Fibroblast of skin of left quadriceps (primary cell): ENCODE measurements at places on chromosomes 11 and 22.

- no peak for DNase-seq
Observed at GRCh38 chr11:121253951-121254350, 38.6 kb upstream of the SC5D start.

DNA sequence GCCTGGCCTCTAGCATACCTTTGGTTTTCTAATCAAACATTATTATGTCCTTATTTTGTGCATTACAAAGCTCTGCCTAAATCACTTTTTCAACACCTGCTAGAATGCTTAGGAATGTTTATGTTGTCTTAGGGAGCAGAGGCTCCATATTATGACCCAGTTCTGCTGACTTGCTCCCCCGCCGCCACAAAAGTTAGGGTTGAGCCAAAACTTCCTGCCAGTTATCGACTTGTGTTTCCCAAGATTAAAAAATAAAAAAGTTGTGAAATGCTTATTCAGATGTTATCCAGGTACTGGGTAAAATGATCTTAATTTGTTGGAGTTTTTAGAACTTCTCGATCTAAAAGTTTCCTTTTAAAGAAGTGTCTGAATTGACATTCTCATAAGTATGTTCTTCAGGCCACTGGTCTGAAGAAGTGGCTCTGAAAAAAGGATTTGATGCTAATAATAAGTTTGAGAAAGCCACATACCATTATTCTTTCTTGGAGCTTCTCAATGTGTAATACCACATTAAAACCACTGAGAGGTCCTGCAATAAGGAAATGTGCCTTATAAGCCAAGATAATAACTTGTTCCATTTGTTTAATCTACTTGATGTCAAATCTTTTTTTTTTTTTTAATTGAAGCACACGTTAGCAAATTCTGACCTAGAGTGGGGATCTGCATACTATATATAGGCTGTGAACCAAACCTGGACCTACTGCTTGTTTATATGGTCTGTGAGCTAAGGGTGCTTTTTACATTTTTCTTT lies 2.2 kb downstream of the RNF185 start:
- no peak for DNase-seq

DNA sequence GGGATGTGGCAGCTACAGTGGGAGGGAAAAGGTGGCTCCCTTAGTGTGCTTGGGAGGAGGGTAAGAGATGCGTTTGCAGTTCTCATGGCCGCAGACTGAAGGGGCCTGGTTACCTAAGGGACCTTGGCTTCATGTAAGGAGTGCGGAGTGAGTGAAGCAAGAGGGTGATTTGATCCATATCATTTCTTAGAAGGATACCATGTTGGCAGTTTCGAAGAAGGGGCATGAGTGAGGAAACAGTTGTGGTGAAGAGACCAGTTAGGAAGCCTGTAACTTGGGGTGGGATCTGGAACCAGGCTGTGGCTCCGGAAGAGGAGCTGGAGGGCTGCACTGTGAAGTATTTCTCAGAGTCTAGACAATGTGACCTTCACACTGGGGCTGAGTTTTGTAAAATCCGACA lies 45.0 kb downstream of the ST3GAL4 start:
- DNase-seq, result no peak

DNA sequence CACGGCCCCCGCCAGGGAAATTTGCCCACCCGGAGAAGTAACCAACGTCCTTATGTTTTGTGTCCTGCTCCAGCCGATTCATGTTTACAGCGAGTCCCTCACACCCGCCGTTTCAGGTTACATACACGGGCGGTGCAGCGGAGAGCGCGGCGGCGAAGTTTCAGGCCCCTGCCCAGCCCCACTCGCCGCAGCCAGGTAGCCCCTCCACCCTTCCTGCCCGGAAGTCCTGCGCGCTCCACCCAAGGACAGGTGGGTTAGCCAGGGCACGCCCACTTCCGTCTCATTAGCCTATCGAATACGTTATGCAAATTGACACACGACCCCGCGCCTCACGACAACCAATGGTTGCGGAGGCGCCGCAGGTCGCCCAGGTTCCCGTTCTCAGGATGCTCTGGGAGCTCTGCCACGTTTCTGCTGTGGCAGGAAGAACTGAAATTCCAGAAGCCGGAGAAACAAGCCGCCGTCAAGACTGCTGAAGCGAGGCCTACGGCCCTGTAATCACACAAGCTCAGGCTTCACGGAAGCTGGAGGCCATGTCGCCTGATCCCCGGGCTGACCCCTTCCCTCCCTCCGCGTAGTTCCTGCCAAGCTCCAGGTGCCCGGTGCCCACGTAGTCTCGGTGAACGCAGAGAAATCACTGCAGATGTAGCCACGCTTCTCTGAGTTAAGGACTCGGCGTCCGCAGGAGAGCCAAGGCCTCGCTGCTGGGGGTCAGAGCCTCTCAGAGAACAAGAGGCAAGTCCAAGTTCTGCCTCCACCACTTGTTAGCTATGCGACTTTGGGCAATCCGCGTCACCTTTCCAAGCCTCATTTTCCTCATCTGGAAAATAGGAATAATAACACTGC lies 22.4 kb upstream of the MYH9 start:
- no peak for DNase-seq

DNA sequence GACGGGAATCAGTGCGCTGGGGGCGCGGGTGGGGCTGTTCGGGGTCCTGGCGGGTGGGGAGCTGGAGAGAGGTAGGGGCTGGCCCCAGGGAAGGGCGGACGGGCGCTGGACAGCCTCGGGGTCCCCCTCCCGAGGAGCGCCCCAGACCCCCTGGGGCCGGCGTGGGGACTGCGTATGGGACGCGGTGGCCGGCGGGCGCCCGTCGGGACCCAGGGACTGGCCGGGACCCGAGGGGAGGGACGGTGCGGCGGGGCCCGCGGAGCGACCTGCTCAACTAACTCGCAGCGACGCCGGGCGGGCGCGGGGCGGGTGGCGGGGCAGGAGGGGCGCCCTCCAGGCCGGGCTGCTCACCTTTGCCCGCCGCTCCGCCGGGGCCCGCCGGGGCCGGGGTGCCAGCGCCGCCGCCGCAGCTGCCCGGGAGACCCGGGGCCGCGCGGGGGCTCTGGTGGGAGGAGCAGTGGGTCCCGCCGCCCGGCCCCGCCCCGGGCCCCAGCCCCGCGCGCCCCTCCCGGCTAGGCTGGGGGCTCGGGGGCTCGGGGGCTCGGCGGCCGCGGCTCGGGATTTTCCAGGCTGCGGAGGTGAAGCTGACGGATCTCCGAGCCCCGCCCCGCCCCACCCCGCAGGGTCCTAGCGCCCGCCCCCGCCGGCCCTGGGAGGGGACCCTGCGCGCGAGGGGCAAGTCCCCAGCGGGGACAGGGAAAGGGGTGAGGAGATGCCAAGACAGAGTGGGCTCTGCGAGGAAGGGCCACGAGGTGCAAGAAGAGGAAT lies 12.3 kb downstream of the STARD10 start:
- DNase-seq, result no peak

DNA sequence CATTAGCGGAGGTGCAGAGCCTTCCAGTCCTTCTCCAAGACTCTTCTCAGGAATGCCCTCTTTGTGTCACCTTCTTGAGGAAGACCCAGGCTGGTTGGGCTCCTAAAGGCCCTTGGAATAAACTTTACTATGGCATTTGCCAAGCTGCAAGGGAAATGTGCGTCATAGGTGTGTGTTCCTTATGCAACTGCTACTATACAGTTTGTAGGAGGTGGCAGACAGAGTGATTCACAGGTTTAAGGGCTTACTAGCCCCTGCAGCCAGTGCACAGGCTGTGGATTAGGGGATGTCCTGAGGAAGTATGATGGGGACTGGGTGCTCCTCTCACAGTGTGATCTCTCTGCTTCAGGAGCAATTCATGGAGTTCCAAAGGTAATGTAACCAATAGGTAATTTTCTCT lies 74.6 kb downstream of the TENM4 start:
- DNase-seq, result no peak

GRCh38 chr11:119512369-119512768 lies 89.4 kb upstream of the THY1 start:
- no peak for DNase-seq

- no peak for DNase-seq
Observed at GRCh38 chr11:47278058-47278457, 8.1 kb downstream of the MADD start.

DNA sequence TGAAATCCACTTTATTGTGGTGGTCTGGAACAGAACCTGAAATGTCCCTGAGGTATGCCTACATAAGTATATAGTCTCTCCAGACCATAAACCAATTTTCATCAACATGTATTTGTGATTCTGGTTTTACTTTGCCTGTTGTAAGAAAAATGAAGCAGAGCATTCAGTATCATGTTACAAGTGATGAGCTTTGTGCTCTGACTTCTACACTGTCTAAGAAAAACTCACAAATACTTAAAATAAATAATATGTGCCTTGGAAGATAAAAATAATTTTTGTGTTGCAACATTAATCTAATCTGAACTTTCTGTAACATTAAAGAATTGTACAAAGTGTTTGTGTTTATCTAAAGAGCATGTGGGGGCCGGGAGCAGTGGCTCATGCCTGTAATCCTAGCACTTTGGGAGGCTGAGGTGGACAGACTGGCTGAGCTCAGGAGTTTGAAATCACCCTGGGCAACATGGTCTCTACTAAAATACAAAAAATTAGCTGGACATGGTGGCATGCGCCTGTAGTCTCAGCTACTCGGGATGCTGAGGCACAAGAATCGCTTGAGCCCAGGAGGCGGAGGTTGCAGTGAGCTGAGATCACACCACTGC lies 219.5 kb downstream of the SOX6 start:
- DNase-seq, result peak; percentile 14

GRCh38 chr11:43944761-43945311 lies 2.4 kb downstream of the C11orf96 start:
- no peak for DNase-seq

DNA sequence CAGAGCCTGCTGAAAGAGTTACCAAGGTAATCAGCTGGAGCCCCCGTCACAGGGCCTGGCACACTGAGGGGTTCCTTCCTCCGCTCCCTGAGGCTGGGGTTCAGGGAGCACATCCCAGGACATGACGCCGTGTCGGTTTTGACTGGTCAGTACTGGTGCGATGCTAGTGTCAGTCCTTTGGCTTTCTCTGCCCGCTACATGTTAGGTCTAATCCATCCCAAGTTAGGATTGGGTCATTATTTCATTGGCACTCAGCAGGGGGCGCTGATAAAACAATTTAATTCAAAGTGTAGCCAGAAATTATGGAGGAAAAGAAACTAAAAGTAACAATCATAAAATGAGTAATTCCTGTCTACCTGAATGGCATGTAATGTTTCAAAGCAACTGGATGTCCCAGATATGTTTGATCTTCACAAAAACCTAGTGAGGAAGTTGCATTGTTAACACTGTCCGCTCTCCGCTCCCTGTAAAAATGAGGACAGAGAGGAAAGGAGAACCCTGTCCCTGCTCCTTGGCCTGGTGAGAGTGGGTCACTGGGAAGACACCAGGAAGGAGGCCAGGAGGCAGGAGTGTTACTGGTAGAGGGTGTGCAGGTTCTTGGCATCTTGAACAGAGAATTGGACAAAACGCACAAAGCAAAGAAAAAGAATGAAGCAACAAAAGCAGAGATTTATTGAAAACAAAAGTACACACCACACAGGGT lies 27.1 kb downstream of the TSKU start:
- DNase-seq, result no peak

- DNase-seq, result no peak
Observed at GRCh38 chr11:37688456-37688855, 1090.4 kb upstream of the RAG2 start.

- DNase-seq, result no peak
Observed at GRCh38 chr11:111577821-111578220, 24.4 kb upstream of the SIK2 start.

DNA sequence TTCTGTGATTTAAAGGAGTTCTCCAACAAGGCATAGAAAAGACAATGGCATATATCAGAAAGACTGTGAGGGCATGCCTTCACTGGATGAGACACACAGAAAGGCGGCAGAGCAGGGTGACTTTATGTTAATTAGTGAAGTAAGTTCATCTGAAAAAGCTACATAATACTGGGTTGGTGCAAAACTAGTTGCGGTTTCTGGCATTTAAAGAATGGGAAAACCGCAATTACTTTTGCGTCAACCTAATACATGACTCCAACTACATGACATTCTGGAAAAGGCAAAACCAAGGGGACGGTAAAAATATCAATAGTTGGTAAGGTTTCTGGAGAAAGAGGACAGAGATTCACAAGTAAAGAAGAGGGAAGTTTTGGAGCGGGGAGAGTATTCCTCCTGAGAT lies 5.1 kb downstream of the RFPL1 start:
- DNase-seq, result no peak

DNA sequence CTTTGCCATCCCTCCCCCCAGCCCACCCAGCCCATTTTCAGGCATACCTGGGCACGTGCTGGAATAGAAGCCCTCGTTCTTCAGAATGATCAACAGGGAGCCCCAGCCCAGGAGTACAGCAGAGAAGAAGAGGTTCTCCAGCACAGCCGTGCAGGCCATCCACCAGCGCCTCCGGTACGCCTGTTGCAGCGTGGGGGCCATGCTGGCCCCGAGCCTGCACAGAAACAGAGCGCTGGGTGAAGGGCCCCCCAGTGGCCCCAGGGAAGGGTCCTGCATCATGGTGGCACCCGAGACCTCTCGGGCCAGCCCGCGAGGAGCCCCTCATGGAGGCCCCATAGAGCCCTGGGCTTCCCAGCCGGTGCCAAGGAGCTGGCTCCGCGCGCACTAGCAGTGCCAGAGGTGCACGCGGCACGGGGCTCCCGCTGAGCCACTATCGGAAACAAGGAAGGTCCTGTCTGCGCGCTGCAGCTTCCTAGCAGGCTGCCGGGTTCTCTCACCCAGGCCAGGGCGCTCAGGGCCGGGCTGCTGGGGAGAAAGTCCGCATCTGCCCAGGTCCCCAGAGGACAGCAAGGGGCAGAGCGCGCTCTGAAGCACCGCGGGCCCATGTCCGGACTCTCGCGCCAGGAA lies 1.5 kb downstream of the SLC43A1 start:
- no peak for DNase-seq
